ENCODE measurements at places on chromosomes 2 and 18.

GRCh38 chr2:113032737-113033136 is 19.9 kb downstream of the IL36B start:
- DNase-seq: no peak

DNA sequence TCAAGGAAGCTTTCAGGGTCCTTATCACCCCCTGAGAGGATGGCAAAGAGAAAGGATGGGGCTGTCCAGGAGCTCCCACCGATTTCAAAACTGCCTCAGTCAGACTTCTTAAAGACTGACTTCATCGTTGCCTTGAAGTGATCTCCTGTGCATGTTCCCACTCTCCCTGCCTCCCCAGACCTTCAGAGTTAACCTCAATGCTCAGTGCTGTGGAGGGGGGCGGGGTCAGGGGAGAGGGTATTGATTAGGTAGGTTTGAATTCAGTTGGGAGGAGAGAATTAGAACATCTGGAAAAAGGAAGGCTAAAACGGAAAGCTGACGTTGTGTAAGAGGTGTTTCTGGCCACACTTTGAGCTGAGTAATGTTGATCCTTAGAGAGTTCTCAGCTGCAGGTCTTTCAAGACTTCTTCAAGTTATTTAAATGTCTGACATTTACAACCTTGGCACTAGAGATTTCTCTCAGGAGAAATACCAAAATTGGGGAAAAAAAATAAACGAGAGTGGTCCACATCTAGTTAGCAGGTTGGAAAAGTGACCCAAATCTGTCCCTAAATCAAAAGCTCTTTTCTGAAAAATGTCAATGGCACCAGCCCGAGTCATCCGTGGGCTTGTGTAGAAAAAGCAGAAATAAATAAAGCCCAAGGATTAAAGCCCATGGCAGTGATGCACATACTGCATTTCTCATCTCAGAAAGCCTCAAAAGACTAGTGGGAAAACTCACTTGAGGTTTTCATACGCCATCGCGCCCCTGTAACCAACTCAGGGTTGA is 134.7 kb upstream of the EPAS1 start:
- no peak for DNase-seq

GRCh38 chr18:23198217-23198845 is 63.0 kb downstream of the CABLES1 start:
- DNase-seq: no peak

DNA sequence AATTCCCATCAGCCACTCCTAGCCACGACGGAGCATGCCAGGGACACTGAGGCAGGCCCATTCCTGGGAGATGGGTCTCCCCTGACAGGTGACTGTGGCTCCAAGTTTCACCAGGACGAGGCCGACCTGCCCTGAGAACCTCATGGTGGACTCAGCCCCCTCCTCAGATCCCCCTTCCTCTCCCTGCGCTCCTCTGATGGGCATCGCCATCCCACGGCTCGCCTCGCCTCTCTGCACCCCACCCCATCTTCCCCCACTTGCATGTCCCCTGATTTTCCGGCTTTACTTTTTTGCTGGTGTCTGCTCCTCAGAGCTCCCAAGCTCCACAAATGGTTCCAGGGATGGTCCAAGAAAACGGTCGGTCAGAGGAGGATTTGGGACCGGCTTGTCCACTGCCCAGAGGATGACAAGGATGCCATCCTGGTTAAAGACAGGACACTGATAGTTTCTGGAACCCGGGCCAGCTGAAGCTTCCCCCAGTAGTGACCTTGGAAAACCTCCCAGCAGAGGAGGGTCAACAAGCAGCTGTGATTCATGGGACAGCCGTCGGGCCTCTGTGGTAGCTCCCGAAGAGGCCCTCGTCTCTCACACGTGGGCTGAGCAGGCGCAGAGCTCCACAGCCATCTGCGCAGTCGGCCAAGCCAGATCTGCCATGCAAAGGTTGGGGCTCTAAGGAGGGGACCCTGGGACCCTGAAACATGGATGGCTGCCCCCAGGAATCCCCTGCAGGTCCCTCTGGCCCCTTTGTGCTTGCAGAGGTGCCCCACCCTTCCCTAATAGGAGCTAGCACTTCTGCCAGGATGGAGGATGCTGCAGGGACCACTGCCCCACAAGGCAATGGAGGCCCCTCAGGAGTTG is 87.8 kb upstream of the SLC66A3 start:
- DNase-seq: peak; percentile 76

- DNase-seq: no peak
Measured at GRCh38 chr2:11305958-11306357, 38.5 kb downstream of the ROCK2 start.

DNA sequence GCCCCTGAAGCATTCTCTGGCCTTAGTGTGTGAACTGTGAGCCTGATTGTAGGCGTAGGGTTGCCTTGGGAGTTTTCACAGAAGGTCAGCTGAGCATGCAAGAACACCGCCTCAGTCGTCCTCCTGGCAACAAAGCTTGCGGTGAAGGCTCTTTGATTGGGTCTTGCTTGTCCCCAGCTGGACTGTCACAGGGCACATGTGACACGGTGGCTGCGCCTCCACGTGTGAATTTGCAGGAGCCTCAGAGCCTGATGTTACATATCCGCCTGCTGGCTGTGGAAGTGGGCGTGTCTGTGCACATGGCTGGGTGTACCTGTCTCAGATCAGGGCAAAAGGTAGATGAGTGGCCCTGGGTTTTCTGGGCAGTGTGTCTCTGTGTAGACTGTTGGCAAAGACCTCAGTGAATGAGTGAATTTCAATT is 228.7 kb downstream of the HAUS1 start:
- no peak for DNase-seq

DNA sequence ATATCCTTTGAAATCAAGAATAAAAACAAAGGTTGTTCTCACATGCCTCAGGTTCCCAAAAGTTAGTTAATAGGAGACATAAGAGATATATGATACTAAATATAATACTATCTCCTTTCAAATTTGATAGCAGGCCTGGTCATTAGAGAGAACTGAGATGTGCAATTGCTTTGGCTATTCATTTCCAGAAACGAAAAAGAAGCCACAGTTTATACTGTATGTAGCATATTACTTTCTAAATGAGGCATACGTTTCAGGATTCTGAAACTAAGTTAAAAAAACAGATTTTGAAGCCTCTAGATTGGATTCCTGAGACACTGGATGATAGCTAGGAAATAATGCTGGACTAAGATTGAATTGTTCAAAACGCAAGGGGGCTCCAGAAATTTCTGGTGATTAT is 7.1 kb downstream of the PPP1R1C start:
- no peak for DNase-seq
